HL-60 (cell line): ENCODE measurements at places on chromosomes 1 and 21.

DNA sequence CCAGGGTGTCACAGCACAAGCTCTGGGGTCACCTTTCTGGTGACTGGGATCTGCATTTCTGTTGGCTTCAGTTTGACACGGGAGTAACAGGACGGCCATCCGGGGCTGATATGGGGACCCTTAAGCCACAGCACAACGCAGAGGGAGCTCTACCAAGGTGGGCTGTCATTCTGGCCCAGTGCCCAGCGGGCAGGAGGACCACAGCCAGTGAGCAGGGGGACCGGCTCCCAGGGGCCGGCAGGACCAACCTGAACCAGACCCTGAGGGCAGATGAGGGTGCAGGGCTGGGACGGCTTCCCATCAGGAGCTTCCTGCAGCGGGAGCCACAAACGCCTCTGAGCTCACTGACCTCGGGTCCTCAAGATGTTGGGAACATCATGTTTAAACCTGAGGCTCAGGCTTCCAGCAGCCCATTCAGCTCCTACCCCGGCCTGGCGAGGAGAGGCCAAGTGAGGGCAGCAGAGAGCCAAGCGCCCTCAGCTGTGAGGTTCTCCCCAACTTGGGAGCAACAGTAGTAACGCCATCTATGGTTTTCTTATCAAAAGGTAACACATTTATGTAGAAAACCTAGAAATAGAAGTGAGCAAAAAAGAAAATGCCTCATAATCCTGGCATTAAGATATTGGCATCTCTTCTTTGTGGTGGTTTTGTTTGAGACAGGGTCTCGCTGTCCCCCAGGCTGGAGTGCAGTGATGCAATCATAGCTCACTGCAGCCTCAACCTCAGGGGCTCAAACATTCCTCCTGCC, 26.8 kb downstream of the TMEM201 start:
- DNase-seq = peak; percentile 68

DNA sequence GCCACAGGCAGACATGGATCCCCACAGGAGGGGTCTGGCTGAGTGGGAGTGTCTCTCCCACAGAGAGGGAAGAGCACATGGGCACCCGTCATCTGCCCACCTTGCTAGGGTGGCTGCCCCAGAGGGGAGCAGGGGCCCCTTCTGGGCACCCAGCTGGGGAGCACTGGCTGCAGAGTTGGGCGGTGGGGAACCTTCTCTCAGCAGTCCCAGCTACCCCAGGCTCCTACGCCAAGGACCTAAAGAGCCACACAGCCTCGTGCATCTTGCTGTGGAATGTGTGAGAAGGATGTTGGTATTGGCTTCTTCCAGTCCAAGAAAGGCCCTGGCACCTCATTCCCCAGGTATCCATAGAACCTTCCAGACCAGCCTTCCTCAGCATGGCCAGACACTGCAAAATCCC, 250.6 kb upstream of the VAMP3 start:
- DNase-seq = no peak

GRCh38 chr1:152502496-152503180, 8.0 kb upstream of the LCE5A start:
- DNase-seq = no peak

DNA sequence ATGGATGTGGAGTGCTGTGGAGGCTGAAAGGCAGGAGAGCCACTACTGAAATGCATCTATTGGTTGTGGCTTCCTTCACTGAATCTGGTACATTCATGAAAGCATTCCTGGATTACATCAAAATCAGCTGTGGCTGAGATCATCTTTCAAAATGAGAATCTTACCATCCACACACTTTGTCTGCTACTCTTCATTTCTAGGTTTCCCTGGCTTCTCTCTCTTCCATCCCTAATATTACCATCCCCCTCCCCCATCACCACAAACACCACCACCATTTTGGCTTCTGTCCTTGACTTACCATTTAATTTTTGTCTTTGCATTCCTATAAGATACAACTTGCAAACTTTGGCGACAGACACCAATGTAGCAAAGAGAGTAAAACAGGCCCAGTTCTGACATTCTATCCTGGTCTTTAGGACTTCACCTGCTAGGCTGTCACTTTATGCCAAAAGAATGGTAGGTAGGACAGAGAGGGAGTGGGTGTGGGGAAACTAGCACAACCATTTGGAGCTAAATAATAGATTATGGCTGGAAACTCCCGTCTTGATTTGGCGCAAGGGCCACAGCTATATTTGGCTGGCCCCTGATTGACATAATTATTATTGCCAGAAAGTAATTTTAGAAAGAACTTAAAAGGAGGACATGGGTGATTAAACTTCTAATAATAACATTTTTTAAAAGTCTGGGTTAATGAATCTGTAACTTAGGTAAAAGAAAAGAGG, 15.1 kb upstream of the DUSP10 start:
- DNase-seq = no peak

DNA sequence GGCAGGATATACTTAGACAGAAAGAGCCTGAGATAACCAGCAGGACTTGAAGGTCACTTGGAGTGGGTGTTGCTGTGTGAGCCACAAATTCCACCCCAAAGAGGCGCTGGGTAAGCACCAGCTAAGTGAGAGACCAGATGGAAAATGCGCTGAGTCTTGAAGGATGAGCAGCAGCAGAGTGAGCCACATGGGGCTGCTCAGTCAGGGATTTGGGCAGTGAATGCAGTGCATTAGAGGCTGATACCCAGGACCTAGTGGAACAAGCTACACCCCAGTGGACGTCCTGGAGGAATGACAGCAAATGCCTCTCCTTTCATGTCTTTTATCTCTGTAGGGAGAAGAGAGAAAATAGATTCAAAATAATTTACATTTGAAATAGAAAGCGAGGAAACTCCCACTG, 11.3 kb downstream of the GRIK1 start:
- DNase-seq = no peak

DNA sequence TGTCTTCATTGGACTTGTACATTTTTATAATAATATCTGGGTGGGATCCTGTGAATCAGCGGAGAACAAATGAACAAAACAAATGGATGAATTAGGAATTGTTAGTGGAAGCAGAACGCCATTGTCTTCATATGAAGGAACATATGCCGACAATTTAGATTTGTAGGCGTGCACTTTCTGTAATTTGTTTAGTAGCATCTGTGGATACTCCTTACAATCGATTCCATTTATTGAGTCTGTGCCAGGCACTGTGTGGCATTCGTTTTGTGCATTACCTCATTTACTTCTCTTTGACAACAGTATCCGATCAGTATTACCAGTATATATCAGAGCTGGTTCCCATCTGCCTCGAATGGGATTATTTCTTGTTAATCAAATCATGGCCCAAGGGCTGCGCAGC, 61.9 kb downstream of the PRDM2 start:
- DNase-seq = no peak

DNA sequence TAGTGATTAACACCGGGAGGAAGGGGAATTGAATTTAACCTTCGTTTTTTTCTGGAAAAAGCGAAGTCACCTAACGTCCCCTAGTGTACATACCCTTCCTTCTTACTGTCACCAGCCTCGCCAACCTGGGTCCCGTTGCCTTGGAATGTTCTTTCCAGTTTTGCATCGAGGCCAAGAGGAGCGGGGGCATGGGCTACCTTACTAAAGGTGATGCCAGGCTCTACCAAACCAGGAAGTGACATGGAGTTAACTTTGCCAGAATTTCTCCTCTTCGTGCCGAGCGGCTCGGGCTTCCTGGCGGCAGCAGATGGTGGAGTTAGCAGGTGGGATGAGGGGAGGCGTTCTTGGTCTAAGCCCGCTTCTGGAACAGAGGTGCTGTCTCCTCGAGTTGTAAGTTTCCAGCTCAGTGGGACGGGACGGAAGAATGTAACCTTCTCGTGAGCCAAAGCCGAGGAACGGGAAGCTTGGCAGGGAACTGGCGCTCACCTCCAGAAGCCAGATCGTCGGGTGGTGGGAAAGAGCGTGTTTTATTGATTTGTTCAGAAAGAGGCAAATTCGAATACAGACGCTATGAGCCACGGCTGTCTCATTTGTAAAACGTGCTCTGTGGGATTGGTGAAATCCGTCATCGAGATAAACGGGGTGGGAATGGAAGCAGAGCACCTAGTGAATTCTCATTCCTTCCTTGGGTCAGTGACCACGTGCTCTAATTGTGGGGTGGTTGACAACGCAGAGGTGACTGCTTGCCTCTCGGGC, 486 bp downstream of the NIPAL3 start:
- peak; percentile 15 for DNase-seq

- DNase-seq = no peak
Observed at GRCh38 chr1:160416369-160416768, 16.0 kb downstream of the VANGL2 start.

DNA sequence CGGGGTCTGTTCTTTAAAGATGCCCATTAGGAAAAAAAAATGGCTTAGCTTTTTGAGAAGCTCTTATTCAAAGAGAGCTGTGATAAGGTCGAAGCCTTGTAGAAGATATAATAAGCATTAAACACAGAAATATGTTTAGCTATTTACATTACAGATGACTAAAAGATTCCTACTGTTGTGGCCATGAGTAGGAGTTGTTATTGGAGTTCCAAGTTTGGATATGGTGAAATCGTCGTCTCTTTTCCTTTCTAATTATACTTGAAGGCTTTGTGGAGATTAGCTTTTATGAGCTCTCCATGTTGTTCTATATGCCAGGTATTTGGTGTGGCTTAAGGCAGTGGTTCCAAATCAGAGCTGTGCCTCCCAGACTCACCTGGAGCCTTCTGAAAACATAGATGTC, 79.9 kb upstream of the LAMC2 start:
- DNase-seq = no peak

DNA sequence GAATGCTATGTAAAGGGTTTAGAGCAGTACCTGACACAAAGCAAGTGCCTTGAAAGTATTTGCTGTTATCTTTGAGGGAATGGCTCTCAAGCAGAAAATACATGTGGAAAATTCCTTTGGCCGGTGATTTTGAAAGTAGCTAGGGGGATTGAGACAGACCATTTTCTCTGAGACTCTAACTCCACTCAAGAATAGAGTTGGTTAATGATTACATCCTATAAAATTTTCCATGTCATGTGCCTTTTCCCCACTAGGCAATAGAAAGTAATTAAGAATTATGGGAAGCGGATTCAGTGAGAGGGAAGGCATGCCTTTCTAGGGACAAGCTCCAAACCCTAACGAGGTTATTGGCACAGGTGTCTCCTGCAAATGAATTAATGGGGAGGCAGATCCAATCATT, 276.0 kb downstream of the GPATCH2 start:
- no peak for DNase-seq

DNA sequence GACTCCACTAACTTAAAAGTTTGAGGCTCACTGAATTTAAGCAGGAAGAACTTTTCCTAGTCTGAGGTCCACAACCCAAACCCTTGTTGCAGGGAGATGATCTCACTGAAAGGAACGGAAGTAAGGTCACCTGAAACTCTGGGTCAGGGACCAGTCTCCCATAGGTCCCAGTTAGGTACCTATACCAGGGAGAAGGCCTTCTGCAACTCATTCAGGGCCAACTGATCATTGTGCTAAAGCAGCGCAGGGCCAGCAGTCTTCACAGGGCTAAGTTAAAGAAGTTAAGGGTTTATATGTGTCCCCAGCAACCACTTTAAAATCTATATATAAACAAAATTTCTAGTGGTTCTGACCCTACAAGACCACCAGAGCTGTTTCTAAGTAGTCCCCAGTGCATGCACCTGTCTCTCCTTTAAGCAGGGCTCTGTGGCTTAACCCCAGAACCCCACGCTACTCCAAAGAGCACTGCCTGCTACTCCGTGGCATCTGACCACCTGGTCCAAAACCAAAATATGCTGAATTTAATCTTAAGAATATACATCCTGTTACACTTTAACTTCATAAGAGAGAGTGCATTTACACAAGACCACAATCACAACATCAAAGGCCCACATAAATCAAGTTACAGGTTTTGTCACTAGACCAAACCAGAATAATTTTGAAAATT, 2.8 kb downstream of the SRSF10 start:
- no peak for DNase-seq

GRCh38 chr1:228697207-228698016, 37.9 kb upstream of the RHOU start:
- peak; percentile 92 for DNase-seq
